Activated T-helper 1 cell treated with anti-CD3 and anti-CD28 coated beads, Interleukin-12 subunit alpha, Interleukin-12 subunit beta, Interleukin-2, Interleukin-4 antibody, amounts not matched to agents 30 ng/mL and 10 ng/mL and 1 ng/mL, durations not matched to agents 14 hours and 24 hours and 36 hours (primary cell): ENCODE measurements at places on chromosomes 6 and 20. TPM values are rescaled to one million over a fixed set of nuclear protein-coding genes. Genes with fewer than 3 reads are reported as not detected.

DNA sequence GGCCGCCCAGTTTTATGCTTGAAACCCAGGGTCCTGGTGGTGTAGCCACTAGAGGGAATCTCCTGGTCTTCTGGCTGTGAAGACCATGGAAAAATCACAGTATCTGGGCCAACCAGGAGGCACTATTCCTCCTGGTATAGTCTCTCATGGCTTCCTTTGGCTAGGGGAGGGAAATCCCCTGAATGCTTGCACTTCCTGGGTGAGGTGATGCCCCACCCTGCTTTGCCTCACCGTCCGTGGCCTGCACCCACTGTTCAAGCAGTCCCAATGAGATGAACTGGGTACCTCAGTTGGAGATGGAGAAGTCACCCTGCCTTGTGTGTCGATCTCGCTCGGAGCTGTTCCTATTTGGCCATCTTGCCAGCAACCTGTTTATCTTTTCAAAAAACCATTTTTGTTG, 10.1 kb upstream of the ZNF337 start:
- H3K27me3 ChIP-seq = peaks cover 10% of the 10 kb centered on the region
- H3K36me3 ChIP-seq = peaks cover 21% of the 10 kb centered on the region
- peak; percentile 28 for DNase-seq
- peak overlapping the region; percentile 41 for H3K4me3 ChIP-seq

DNA sequence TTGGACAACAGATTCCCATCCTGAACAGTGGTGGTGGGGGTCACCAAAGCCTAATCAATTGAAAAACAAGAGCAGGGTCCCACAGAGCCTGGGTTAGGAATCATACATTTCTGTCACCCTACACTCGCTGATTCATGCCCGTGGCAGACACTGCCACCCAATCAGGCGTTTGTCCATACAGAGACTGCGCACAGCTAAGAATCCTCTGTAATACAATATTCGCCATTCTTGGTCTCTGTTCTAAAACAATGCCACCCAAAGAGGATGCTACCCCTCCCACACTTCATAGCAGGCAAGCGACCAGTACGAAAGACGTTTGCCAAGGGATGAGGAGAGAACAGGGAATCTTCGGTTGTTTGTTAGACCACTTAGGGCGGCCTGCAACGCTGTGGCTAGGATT, 28.1 kb upstream of the SLC22A23 start:
- H3K4me1 ChIP-seq = no peaks in the 10 kb centered on the region
- H3K36me3 ChIP-seq = no peaks in the 10 kb centered on the region
- DNase-seq = no peak
- H3K4me3 ChIP-seq = no peak overlapping the region
- H3K27me3 ChIP-seq = no peaks in the 10 kb centered on the region

DNA sequence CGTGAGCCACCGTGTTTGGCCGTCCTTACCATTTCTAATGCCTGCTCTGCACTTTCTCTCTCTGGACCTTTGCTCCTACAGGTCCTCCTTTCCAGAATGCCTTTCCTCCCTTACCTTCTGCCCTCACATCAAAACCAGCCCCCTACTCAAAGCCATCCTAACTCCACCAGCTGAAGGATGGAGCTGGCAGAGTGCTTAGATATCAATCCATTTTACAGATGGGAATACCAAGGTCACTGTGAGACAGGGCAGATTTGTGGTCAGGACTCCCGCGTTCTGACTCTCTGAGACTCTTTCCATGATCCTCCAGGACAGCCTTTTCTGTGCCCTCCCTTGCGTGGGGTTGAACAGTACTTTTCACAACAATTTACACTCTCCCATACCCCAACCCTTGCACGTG, 41.7 kb upstream of the SCRT2 start:
- DNase-seq = no peak
- H3K27ac ChIP-seq = no peak overlapping the region
- H3K4me1 ChIP-seq = no peaks in the 10 kb centered on the region
- no peaks in the 10 kb centered on the region for H3K36me3 ChIP-seq
- no peak overlapping the region for H3K4me3 ChIP-seq
- peaks cover 9% of the 10 kb centered on the region for H3K27me3 ChIP-seq

DNA sequence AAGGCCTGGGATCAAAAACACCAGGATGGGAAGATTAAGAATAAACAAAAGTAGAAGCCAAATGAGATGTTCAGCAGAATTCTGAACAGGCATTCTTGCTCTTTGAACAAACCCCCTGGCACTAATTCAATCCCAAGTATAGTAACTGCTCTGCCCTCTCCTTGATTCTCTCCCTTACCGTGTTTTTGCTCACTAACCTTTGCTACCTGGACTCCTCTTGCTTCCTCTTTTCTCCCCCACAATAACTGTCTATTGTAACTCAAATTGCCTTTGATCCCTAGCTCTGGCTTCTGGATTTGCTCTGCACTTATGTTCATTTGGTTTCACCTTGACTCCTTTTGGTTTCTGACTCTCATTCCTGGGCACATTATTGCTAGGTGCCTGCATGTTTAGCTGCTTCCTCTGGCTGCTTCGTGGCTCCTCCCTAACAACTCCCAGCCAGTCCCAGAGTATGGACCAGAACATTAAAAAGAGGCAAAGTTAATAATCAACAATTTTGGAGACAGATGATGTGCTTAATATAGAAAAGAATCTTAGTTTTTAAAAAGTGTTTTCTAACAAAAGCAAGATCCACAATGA, 65.4 kb upstream of the PHIP start:
- H3K36me3 ChIP-seq = no peaks in the 10 kb centered on the region
- H3K4me1 ChIP-seq = no peaks in the 10 kb centered on the region
- H3K27me3 ChIP-seq = peaks cover 7% of the 10 kb centered on the region
- H3K4me3 ChIP-seq = no peak overlapping the region
- DNase-seq = no peak

DNA sequence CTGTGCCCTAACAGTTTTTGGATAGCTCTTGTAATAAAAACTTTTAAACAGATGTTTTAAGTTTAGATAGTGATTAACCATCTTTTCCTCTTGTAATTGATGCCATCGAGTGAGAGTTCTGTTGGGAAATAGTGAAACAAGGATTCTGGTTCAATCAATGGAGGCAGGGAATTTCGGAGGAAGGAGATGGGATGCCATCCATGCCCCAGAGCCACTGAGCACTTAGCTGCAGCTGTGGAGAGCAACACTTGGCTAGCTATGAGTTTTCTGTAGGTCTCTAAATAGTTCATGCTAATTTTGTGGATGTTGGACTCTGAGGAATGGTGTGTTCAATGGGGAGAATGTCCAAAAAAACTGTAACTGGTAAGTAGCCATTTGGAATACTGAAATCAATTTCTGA, 16.7 kb downstream of the CBFA2T2 start:
- peaks cover 5% of the 10 kb centered on the region for H3K4me1 ChIP-seq
- no peak for DNase-seq
- no peak overlapping the region for H3K27ac ChIP-seq
- H3K36me3 ChIP-seq = peaks cover 10% of the 10 kb centered on the region
- H3K27me3 ChIP-seq = no peaks in the 10 kb centered on the region

- no peaks in the 10 kb centered on the region for H3K4me1 ChIP-seq
- H3K27me3 ChIP-seq = no peaks in the 10 kb centered on the region
- no peak for DNase-seq
- H3K36me3 ChIP-seq = no peaks in the 10 kb centered on the region
Measured at GRCh38 chr20:9342651-9343050, 171.7 kb upstream of the LAMP5 start.

DNA sequence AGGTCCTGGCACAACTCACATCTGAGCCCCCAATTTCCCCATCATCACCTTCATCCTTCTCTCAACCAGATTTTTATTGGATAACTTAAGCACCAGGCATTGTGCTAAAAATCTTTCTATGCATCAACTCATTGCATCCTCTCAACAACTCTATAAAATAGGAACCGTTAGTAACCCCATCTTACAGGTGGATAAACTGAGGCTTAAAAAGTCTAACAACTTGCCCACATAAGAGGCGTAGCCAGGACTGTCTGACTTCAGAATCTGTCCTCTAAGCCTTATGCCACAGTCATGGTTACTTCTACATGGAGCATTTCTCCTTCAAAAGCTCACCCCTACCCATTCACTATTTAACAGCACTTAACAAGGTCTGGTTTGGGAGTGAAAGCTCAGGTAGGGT, 51.1 kb downstream of the PPP1R16B start:
- H3K27ac ChIP-seq = peak overlapping the region; percentile 83
- H3K4me3 ChIP-seq = no peak overlapping the region
- H3K27me3 ChIP-seq = peaks cover 1% of the 10 kb centered on the region
- no peak for DNase-seq
- H3K4me1 ChIP-seq = peaks cover 74% of the 10 kb centered on the region

DNA sequence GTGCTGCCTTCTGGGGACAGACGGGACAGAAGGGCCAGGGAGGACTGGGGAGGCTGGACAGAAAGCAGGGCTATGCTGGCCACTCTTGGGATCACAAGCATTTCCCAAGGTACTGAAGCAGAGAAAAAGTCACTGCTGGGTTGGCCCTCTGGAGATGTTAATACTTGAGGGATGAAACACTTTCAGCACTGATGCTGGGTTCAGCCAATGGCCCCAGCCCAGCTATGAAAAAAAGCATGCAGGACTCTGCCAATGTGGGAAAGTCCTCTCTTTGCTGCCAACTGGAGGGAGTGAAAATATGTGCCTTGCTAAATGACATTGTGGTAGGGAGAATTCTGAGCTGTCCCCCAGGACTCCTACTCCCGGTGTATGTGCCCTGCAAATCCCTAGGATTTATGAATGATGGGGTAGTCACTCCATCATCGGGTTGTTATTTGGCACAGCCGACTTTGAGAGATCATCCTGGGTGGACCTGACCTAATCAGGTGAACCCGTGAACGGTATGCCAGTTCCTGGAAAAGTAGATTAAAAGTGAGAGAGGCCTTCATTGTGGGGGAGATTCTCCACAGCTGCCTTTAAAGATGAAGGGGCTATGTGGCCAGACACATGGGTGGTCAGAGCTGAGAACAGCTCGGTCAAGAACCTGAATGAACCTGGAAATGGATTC, 119.9 kb upstream of the TRAF3IP2 start:
- no peak for DNase-seq
- peaks cover 50% of the 10 kb centered on the region for H3K36me3 ChIP-seq
- no peak overlapping the region for H3K27ac ChIP-seq
- H3K4me1 ChIP-seq = peaks cover 69% of the 10 kb centered on the region

DNA sequence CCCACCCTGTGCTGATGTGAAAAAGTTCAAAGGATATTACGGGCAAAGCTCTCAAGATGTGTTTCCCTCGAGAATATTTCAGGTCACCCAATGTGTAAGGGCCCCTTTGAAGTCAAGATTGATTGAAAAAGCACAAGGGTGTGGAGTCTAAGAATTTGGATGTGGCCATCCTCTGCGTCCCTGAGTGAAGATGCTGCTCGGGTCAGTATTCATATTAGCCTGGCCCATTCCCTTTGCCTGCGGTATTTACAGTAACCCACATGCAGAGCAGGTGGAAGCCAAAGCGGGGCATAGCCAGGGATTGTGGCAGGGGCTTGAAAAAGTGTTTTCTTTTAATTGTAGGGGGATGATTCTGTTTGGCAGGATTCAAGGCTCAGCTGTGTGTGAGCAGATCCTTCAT, 211.0 kb downstream of the TSHZ2 start:
- H3K27ac ChIP-seq = no peak overlapping the region
- peaks cover 2% of the 10 kb centered on the region for H3K36me3 ChIP-seq
- DNase-seq = no peak

DNA sequence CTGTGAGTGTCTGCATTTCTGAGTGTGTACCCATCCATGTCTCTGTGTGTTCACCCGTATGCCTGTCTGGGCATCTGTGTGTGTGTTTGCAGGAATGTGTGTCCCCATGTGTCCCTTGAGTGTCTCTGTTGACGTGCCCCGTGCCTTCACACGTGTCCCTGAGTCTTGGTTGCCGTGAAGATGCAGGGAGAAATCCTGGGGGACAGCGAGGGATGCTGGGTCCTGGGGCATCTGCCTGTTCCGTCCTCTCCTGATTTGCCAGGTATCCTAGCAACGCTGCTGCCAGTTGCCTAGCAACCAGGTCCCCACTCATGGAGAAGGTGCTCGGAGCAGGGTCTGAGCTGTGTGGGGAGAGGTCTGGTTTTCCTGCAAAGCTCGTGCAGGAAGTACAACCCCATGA, 6.0 kb upstream of the LKAAEAR1 start:
- H3K36me3 ChIP-seq = no peaks in the 10 kb centered on the region
- DNase-seq = no peak
- H3K4me3 ChIP-seq = no peak overlapping the region
- no peak overlapping the region for H3K27ac ChIP-seq
- peaks cover 17% of the 10 kb centered on the region for H3K27me3 ChIP-seq
- H3K4me1 ChIP-seq = no peaks in the 10 kb centered on the region

DNA sequence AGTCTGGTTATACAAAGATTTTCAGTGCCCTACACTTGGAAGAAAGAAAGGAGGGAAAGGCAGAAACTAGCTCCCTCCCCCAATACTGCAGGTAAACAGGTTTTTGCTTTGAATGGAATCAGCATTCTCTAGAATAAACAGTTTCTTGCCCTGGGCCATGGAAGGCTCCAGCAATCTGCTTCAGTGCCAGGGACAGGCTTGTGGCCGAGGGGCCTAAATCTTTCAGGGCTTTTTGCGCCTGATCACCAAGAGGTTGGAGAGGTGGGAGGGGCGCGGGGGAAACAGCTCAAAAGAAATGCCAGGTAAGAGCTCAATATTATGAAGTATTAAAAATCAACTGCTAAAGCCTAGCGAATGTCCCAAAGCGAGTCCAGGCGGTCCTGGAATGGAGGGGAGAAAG, 23.8 kb downstream of the TFAP2B start:
- no peak overlapping the region for H3K27ac ChIP-seq
- DNase-seq = no peak
- no peak overlapping the region for H3K4me3 ChIP-seq
- peaks cover 78% of the 10 kb centered on the region for H3K27me3 ChIP-seq
- H3K4me1 ChIP-seq = no peaks in the 10 kb centered on the region
- H3K36me3 ChIP-seq = no peaks in the 10 kb centered on the region

DNA sequence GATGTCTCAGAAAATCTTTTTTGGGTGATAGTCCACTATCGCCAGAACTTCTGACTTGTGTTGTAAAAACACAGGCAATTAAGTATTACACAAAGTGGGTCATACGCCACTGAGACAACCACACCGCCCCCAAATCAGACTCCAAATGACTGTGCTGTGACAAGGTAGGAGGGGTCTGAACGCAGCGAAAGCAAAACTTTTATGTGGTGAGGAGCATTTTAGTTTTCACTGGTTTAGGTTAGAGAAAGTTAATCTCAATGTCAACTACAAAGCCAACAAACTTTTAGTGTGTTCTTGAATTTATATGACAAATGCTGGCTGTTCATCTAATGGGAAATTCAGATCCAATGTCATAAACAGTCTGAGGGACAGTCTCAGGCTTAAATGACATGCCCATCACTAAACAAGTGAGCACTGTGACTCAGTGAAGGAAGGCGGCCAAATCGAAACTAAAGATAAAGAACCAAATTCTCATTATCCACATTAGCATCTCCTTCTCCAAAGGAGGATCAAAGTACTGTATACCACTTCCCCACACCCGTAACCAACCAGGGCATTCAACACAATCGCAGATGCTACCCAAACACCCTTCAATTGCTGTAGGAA, 186.7 kb downstream of the GJA10 start:
- H3K4me1 ChIP-seq = peaks cover 96% of the 10 kb centered on the region
- H3K27me3 ChIP-seq = no peaks in the 10 kb centered on the region
- H3K4me3 ChIP-seq = peak overlapping the region; percentile 88
- peak; percentile 76 for DNase-seq
- peak overlapping the region; percentile 95 for H3K27ac ChIP-seq

Gene ISM1
- total RNA-seq = 2.0 and 2.4 TPM in 2 replicates

Gene LBP
- total RNA-seq = not detected in 2 replicates

Gene SIRPD
- total RNA-seq = not detected in 2 replicates

Gene FRK
- 0.02 TPM in 1 of 2 replicates, not detected in the other for total RNA-seq

Gene TREM1
- total RNA-seq = not detected in 2 replicates

Gene WFDC12
- not detected in 2 replicates for total RNA-seq

Gene ARG1
- total RNA-seq = not detected in 2 replicates

Gene SIRPB1
- 1.6 and 3.3 TPM in 2 replicates for total RNA-seq
